Tongue (tissue), 3 donors: ENCODE measurements at places on chromosomes 3 and 15. TPM values are rescaled to one million over a fixed set of nuclear protein-coding genes. Genes with fewer than 3 reads are reported as not detected.
A peak's percentile ranks its signal among the peaks of the same experiment; 100 is the strongest.

DNA sequence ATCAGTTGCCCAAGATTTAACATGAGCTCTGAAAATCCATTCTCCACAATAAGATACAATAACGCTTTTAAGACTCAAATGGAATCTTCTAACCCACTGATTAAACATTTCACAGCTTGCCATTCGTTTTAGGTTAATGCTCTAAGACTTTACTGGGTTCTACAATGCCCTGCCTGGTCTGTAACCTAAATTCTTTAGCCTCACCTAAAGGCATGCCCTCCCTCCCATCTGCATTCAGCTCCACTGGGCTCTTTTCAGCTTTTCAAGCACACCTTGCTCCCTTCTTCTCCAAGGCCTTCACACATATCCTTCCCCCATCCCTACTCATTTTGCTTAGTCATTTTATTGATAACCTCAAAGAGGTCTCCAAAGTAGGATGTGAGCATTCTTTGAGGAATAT lies 290.9 kb downstream of the LSAMP start:
- DNase-seq, result no peak

DNA sequence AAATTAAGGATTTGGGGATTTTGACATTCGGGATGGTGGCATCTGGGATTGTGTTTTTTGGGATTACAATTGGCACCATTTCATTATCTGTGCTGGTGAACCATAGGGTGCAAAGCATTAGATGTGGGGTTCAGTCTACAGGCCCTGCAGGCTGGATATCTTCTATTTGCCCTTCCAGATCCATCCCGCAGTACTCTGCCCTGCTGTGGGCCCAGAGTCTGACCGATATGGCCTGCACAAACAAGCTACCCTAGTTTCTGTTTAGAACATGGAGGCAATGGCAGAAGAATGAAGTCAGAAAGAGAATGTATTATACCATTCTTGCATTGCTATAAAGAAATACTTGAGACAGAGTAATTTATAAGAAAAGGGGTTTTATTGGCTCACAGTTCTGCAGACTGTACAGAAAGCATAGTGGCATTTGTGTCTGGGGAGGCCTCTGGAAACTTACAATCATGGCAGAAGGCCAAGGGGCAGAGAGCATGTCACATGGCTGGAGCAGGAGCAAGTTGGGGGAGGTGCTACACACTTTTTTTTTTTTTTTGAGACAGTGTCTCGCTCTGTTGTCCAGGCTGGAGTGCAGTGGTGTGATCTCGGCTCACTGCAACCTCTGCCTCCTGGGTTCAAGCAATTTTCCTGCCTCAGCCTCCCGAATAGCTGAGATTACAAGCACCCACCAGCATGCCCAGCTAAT lies 93.7 kb downstream of the NCEH1 start:
- DNase-seq, result no peak

GRCh38 chr3:138673641-138674530 lies 65.3 kb downstream of the FAIM start:
- peak; percentile 60 for DNase-seq

Gene SLC24A5
- not detected for total RNA-seq

GRCh38 chr15:47584316-47584715 lies 133.0 kb upstream of the SEMA6D start:
- DNase-seq, result no peak
